ENCODE measurements at places on chromosomes 6 and 20. TPM values are rescaled to one million over a fixed set of nuclear protein-coding genes. Genes with fewer than 3 reads are reported as not detected.

DNA sequence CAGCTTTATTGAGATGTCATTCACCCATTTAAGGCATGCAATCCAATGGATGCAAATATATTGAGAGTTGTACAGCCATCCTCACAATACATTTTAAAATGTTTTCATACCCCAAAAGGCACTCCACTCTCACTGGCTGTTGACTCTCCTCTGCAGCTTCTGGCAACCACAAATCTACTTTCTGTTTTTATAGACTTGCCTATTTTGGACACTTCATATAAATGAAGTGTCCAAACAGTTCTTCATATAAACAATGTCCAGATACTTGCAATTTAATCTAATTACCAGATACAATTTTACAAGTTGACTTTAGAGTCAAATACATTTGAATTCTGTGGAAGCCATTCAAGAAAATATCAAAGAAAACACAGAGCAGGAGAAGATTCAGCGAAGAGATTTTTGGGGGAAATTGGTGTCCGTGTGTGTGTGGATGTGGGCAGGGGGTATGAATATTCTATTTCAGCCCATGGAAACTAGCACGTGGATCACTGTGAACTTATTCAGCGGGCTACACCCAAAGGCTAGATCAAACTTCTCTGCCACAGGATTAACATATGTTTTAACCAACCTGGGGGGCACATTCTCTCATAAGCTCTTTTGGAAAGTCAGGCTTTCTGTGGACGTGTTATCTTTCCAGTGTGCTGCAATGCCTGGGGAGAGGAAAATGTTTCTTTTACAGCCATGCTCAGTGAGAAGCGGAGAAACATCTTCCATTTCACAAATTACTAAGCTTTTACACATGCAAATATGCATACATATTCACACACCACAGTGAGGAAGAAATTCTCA, 73.9 kb downstream of the PLG start:
- DNase-seq = no peak

The MYH7B gene
- not detected for total RNA-seq

DNA sequence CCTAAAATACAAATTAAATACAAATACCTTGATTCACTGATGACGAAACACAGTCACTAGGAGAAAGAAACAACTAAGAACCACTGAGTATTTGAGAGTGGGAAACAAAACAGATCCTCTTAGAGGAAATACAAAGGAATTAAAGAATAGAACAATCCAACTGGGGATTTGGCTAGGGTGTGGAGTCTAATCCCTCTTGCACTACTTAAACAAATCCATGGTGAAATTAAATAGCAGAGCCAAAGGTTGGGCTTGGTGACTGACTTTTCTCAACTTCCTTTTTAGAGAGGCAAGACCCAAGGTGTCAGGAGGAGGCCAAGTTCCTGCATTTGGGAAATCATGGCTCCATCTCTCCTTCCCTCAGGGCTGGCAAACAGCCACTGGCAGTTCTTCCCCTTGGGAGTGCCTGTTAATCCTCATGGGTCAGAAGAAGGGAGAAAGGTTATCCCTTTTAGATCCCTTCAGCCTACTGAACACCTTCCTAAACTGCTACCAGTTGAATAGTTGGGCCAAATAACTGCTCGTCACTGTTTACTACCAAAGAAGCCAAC, 101.2 kb upstream of the TRAF3IP2 start:
- DNase-seq = no peak

DNA sequence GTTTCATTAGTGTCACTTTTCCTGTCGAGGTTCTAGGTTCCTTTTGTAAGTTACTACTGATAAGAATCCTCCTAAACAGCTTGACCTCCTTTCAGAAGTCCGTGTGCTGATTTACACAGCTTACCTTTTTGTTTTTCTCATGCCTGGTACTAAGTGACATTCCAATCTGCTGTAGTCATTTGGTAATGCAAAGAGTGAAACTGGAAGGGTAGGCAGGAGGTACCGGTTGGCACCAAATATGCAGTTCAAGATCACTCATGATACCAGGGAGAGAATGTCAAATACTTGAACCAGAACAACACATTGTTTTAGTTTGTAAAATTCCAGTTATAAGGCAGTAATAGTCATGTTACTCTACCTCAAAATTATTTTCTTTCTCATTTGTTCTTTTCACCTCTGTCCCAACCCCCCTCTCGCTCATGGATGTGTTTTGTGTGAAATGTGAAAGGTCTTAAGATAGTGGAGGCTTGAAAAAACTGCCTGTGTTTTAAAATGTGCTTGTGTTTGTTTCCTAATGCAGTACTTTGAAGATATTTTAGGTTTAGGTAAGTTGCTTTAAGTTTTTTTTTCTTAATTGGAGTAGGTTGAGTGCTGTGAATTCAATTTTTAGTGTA, 23.2 kb downstream of the AFDN start:
- no peak for DNase-seq

DNA sequence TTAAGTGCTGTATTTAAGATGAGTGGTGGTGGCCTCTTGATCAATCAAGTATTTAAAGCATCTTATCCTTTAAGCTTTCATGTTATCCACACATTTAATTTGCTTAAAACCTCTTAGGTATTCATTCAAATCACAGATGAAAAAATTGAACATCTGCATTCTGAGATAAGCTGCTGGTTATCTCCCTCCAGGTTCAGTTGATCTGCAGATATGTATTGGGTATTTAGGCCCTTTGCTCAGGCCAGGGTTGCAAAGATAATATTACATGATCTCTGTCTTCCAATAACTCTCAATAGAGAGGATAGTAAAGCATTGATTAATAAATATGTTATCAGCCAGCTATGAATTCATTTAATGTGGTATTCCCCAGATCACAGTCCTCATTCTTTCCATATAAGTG, 45.9 kb downstream of the RPS12 start:
- DNase-seq = no peak

DNA sequence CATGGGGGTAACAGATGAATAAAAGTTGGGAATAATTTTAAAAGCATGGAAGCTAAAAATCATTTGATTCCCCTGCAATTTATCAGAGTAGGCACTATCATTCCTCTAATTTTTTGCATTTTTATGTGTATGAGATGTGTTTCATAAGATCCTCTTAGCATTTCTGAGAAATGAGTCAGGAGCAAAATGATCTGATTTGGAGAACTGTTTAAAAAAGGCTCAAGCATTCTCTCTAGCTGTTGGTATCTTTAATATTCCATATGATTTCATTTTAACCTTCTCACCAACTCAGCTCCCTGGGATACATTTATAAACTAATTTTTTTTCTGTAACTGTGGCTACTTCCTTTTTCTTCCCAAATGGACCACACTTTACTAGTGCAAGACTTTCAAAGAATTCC, 60.9 kb downstream of the MCHR2 start:
- DNase-seq = no peak

- DNase-seq = peak; percentile 86
Measured at GRCh38 chr6:17930321-17930993, 57.0 kb downstream of the KIF13A start.

- DNase-seq = no peak
Measured at GRCh38 chr20:460180-460579, 2.2 kb downstream of the TBC1D20 start.

DNA sequence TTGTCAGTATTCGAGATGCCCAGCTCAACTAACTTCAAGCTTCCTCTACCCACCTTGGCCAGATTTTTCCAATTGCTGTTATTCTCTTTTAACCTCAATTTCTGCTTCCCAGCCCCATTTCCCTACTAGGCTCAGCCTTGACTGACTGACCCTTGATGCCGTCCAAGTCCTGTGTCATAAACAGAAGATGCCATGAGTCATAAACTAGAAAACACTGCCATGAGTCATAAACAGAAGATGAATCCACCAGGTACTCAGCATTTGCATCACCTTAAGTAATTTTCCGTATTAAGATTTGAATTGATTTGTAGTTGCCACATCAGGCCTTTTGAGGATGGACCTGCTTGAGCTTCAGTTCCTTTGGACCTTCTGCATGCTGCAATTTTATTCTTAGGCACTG, 123.8 kb downstream of the FAM83B start:
- DNase-seq = no peak

The ZNF391 gene
- total RNA-seq = 0.53 TPM

DNA sequence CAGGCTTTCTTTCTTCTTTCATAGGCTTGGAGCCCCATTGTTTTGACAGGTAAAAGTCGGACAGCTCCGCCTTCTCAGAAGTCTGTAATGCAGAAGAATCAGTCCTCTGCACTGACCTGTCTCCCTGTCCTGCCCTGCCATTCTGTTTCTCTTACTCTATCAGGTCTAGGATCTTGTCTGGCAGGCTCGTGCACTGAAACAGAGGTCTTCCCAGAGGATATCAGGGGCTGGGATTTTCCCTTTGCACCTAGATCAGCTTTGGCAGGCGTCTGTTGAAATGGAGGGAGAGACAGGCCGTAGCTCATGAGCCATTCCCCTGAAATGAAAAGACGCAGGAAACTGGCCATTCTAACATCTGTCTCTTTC, 25.0 kb downstream of the KIF3B start:
- DNase-seq = no peak

DNA sequence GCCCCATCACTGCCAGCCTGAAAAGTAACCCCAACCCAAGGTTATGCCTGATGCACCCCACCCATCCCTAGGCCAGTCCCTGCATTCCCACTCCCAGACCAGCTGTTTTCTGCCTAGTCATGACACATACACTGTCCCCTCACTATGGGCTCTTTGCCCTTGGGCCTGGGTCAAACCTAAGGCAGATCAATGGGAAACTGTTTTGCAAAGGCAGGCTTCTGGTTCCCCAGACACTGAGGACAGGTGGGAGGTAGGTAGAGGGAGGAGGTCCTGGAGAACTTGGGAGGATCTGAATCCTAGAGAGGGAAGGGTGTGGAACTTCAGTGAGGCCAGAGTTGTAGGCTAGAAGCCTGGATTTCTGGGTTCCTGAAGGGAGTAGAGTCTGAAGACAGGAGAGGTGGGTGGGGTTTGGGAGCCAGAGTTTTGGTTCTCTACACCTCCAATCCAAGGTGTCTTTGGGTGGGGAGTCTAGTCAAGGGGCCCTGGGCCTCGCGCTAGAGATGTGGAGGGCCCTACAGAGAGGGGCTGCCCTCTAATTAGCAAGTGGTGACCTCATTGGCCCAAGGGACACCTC, 2.0 kb downstream of the CLIC1 start:
- no peak for DNase-seq

- no peak for DNase-seq
Measured at GRCh38 chr6:110949679-110950285, 8.7 kb upstream of the GTF3C6 start.

GRCh38 chr6:46863791-46864190, 57.9 kb downstream of the ADGRF5 start:
- DNase-seq = no peak

DNA sequence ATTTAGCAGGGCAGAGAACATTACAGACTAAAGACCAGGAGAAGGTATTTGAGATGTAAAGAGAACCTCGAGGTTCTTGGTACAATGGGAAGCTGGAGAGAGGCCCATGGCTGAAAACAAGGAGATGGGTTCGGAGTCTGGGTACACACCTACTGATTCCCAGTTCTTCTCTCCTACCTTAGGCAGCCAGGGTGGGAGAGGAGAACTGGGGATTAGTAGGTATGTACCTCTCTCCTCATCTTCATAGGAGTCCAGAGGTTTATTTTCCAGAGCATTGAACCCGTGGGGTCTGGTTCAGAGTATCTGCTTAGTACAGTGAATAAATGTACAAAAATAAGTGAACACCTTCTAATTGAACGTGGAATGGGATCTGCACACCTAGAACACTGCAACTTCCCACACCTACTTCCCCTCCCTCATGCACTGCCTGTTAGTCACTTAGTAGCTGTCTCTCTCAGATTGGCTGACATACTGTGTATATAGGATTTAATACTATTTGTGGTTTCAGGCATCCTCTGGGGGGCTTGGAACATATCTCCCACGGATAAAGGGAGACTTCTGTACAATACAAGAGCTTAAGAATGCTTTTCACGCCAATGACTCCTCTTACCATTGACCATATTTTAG, 23.5 kb upstream of the NUP153 start:
- DNase-seq = no peak

DNA sequence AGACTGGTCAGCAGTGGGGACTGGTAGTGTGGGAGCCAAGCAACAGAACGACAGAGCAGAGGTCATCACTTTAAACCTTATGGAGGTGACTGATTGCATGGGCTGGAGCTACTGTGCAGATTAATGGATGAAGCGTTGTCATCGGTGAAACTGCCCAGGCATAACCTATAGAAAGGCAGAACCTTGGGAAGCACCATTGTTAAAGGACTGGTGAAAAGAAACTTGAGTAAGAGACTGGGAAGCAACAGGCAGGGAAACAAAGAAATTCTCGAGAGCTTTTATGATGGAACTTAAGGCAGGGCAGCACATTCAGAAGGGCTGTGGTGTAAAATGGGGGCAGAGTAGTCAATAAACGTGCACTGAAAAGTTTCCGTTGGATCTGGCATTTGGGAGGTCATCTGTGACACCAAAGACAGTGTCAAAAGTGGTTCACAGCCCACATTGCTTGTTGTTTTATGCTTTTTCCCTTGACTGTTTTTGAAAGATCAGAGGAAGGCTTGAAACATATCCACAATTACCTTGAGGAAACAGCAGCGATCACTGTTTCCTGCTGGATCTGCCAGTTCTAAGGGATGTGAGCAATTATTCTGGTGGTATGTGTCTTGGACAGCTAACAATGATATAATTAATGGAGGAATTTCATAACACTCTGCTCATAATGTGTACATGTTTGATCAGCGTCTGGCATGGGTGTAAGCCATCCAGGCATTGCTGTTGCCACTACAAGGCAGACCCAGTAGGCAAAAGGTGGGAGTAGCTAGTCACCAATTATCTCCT, 62.7 kb downstream of the LRRC1 start:
- peak; percentile 80 for DNase-seq

The LCA5 gene
- 3.3 TPM for total RNA-seq

DNA sequence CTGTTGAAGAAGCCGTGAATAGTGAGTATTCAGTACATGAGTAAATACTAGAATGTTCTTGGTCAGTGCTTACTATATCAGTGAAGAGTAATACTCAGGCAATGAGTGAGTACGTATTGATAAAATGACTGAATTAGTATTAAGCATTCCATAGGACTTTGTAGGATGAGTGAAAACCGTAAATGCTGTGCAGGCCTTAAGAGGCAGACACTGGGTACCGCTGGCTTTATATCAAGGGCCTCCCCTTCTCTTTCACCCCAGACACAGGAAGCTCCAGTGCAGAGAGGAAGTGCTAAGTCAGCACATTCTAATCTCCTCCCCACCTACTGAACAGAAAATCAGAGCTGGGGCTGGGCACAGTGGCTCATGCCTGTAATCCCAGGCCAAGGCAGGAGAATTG, 24.2 kb downstream of the POFUT1 start:
- DNase-seq = no peak

All from glomerular endothelial cell (primary cell).